CD4-positive, alpha-beta T cell treated with Interleukin-6 for 4 hours (primary cell): ENCODE measurements at places on chromosomes 1 and 21.

DNA sequence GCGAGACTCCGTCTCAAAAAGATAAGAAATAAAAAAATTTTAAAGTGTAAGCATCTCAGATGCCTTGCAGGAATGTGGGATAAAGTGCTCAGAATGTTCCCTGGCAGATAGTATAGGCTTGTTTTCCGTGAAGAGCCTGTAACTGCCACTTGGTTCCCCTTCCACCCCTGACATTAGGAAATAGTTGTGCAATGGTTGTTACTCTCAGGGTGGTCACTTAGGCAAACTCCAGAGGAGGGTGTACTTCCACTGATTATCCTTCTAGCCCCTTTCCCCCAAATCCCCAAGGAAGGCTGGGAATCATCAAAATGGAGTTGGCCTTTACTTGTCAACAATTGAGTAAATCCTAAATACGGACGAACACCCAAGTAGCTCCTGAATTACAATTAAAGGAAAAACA, 10.4 kb downstream of the RPL11 start:
- DNase-seq = no peak

DNA sequence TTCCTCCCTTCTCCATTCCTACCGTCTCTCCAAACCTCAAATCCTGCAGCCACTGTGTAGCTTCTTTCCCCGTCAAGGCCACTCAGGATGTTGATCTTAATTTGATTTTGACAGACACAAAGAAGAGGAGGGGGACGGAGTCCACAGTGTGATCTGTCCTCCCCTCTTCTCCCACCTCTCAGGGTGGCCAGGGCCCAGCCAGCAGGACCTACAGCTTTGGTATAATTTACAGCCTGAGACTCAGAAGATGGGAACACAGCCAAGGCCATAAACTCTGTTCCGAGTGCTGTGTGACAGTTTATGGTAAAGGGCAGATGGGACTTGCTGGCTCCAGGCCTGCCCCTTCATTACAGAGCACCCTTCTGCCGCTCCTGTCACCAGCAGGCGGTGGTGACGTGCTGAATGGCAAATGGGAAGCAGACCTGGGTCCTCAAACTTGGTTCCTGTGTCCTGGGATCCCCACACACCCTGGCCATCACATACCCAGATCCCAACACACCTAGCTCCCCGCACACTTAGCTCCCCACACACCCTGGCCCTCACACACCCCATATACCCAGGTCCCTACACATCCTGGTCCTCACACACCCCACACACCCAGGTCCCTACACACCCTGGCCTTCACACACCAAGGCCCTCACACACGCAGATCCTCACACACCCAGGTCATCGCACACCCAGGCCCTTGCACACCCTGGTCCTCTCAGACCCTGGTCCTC, 71.6 kb downstream of the CD2 start:
- no peak for DNase-seq

- DNase-seq = no peak
Measured at GRCh38 chr1:54543729-54544496, 4.1 kb upstream of the ACOT11 start.

- no peak for DNase-seq
Measured at GRCh38 chr1:58059789-58060188, 486.7 kb downstream of the OMA1 start.

DNA sequence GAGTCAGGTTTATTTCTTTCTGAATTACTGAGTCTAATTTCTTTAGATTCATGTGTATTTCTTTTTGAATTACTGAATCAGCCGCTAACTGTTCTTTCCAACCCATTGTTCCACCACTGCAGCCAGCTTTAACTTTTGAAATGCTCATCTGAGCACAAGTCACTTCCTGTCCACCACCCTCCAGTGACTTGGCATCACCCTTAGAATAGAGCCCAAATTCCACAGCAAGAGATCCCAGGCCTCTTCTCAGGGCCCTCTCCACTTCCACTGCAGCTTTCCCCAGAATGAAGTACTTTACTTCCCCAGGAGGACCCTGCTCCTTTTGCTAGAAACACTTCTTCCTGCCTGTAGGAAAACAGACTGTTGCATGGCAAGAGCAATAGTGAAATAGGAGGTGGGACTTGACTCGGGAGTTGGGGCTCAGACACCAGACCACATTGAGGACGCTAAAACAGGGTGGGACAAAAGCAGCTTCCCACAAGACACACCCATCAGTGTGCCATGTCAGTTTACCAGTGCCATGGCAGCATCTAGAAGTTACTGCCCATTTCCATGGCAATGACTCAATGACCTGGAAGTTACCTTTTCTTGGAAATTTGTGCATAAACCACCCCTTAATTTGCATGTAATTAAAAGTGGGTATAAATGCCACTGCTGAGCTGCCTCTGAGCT, 56.5 kb upstream of the ADAR start:
- no peak for DNase-seq

- DNase-seq = no peak
Measured at GRCh38 chr1:16630661-16631247, 17.4 kb upstream of the NBPF1 start.
